Gastroesophageal sphincter (tissue), 4 donors: ENCODE measurements at places on chromosomes 3 and 15. TPM values are rescaled to one million over a fixed set of nuclear protein-coding genes. Genes with fewer than 3 reads are reported as not detected.

GRCh38 chr15:69730281-69731080 lies 277.9 kb downstream of the RPLP1 start:
- ATAC-seq, result no peak

DNA sequence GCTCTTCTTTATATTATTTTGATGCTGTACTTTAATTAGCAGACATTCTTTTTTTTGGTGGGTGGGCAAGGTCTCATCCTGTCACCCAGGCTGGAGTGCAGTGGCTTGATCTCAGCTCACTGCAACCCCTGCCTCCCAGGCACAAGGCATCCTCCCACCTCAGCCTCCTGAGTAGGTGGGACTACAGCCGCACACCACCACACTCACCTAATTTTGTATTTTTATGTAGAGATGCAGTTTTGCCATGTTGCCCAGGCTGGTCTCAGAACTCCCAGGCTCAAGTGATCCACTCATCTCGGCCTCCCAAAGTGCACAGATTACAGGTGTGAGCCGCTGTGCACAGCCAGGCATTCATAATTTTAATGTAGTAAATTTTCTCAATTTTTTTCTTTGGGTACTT lies 608.1 kb downstream of the ZNF385D start:
- ATAC-seq, result no peak

GRCh38 chr15:66836231-66837030 lies 134.4 kb downstream of the SMAD6 start:
- ATAC-seq, result no peak

- no peak for ATAC-seq
Observed at GRCh38 chr3:61925721-61926120, 364.4 kb downstream of the PTPRG start.

DNA sequence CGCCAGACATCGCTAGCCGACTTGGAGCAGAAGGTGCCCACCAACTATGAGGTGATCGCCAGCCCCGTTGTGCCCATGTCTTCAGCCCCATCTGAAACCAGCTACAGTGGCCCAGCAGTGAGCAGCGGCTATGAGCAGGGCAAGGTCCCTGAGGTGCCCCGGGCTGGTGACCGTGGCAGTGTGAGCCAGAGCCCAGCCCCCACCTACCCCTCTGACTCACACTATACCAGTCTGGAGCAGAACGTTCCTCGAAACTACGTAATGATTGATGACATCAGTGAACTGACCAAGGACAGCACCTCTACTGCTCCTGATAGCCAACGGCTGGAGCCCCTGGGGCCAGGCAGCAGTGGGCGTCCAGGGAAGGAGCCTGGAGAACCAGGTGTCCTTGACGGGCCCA lies 12.9 kb upstream of the APEH start:
- no peak for ATAC-seq

DNA sequence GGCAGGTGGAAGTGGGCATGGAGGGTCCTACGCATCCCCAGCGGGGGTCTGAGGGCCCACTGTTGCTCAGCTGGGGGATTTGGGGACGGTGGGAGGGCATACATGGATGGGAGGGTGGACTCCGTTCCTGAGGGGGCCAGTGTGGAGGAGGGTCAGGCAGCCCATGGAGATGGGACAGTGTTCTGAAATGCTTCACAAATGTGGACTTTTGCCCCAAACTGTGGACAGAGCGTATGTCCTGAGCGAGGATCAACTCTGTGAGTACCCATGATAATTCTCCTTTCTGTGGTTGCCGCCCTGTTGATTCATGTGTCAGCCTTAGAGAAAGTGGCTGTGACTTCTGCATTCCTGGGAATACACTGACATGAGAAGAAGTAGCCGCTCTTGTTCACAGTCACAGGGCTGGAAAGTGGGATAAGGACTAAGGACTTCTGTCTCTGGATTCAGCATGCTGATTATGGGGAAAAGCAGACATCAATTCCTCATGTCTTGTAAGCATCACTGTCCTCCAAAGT lies 33.4 kb downstream of the SMAD3 start:
- ATAC-seq, result no peak

GRCh38 chr3:49327485-49327884 lies 12.4 kb downstream of the USP4 start:
- ATAC-seq, result no peak

GRCh38 chr15:33132722-33133345 lies 61.7 kb downstream of the FMN1 start:
- no peak for ATAC-seq

- ATAC-seq, result no peak
Observed at GRCh38 chr15:89767411-89767915, 8.7 kb upstream of the MESP2 start.

- ATAC-seq, result no peak
Observed at GRCh38 chr15:67618297-67618696, 75.8 kb downstream of the MAP2K5 start.

DNA sequence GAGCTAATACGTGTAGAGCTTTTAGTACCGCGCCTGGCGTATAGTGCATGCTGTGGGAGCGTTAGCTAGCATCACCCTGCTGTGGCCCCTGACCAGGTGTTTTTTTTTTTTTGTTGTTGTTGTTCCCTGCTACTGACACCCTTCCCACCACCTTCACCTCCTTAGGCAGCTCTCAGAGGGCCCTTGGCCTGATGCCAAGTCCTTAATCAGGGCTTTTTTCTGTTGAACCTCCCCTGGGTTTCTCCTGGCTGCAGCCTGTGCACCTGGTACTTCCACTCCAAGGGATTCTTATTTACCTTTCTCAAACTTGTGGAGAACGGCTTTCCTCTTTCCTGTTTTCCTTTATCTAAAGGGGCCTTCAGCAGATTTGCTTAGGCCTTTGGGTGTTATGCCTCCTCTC lies 53.3 kb downstream of the SLC7A14 start:
- ATAC-seq, result no peak

- no peak for ATAC-seq
Observed at GRCh38 chr3:121818578-121818977, 16.3 kb downstream of the IQCB1 start.

- ATAC-seq, result no peak
Observed at GRCh38 chr3:115792206-115792955, 169.1 kb downstream of the GAP43 start.

- ATAC-seq, result no peak
Observed at GRCh38 chr3:114442246-114442645, 148.4 kb downstream of the TIGIT start.

GRCh38 chr3:151226088-151226563 lies 23.1 kb upstream of the GPR171 start:
- ATAC-seq, result no peak

DNA sequence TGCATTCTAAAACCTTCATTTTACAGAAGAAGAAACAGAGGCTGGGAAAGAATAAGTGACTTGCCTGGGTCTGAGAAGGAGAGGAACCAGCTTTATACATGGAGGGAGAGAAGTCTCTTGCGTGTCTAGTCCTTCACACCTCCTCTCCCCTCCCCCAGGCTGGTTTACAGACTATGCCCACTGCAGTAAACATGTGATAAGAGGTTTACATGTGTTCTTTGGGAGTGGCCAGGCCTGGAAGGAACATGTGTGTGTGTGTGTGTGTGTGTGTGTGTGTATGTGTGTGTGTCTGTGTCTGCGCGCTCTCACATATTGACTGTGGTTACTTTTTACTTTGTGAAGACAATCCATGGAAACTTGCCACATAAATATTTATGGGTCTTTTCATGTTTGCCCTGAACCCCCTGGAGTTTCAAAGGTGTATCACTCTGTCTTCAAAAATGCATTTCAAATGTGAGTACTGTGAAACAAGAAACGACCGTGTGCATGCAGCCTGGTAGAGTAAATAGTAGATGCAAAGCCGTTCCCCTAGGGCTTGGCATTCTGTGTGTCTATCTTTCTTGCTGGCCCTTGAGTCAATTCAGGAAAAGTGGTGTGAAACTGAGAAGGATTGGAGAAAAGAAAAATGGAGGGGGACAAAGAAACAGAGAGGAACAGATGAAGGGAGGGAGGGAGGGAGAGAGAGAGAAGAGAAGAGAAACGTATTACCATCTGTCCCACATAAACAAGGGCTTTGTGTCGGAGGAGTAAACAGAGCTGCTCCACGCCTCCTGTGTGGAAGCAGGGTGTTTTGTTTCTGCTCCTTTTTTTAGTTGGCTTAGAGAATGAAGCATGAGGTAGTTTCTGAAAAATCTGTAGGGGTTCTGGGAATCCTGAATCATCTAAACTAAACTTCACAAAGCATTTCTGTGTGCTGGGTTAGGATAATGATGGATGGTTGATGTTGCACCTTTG lies 51.7 kb downstream of the CLDN11 start:
- ATAC-seq, result peak; percentile 47

DNA sequence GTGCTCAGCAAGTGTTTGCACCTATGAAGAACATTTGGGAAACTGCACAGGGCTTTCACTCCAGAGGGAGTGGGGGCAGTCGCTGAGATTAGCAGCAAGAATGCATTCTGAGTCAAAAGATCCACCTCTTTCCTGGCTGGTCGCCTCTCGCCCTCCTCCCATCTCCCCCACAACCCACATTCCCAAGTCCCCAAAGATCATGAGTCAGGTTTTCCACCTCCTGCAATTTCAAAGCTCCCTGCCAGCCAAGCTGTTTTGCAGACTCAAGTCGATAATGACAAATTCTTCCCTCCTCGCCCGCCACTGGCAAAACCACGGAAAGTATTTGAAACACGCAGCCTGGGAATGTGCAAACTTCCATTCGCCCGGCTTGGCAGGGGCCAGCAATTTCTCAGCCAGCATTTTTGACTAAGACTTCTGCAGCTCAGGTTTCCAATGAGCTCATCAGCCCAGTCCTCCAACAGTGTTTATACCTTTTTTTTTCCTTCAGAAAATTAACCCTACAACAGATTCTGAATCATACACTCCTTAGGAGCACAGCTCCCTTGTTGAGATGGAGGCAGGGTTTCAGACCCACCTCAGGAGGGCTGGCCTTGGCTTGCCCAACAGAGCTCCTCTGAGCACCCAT lies 181.4 kb downstream of the SMAD6 start:
- peak; percentile 92 for ATAC-seq

GRCh38 chr15:96849271-96849900 lies 518.9 kb downstream of the NR2F2 start:
- no peak for ATAC-seq

The RASGRF1 gene
- total RNA-seq, result 0.13 TPM

The MEX3B gene
- total RNA-seq, result 2.3 TPM

The CMC1 gene
- total RNA-seq, result 6.5 TPM

The SLC15A2 gene
- total RNA-seq, result 4.2 TPM

The RAF1 gene
- total RNA-seq, result 146 TPM

The EXD1 gene
- total RNA-seq, result not detected

The PDHB gene
- total RNA-seq, result 192 TPM

The NMNAT3 gene
- 9.7 TPM for total RNA-seq

The LTK gene
- not detected for total RNA-seq

The GXYLT2 gene
- total RNA-seq, result 6.1 TPM

The REC114 gene
- total RNA-seq, result not detected

The SCN5A gene
- 0.50 TPM for total RNA-seq

The SLC9A9 gene
- 10.1 TPM for total RNA-seq

The ACAD11 gene
- total RNA-seq, result 14.8 TPM
